ENCODE measurements at places on chromosomes 1 and 21.

DNA sequence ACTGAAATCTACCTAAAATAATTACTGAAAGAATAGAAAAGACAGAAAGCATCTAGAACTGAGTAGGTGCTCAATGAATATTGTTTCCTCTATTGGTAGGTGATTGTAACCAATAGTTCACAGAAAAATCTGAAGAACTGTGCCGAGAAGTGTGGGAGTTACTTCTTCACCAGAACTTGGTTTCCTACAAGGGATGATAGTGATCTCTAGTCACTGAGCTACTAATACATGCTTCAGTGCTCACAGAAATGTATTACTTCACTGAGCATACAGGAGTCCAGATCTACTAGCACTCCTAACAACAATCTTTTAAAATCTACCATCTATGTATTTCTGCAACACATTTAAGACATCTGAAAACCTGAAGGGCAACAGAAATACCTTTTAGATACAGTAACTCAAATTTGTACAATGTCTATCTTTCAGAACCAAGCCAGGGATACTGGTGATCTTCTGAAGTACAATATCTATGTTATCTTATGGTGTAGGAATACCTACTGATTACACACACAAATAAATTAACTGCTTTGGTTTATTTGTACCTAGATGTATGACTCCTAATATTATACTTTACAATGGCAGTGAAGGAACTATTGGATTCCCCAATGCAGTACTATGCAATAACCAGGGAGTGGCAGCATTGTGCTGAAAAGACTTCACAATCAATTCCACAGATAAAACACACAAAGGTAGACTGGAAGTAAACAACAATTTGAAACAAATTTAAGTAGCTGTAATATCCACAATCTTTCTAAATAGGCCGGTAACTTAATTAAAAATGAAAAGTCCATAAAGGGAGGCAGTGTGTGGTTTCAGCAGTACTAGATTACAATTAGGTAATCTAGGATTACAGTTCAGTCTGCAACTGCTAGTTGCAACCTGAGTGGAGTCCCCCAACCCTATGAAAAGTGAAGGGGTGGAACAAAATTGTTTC, 243.0 kb downstream of the SLC45A1 start:
- DNase-seq: peak; percentile 42

- DNase-seq: peak; percentile 77
These were observed 130.3 kb downstream of the CASZ1 start for GRCh38 chr1:10665930-10666850.

- no peak for DNase-seq
These were observed 29.6 kb downstream of the DEGS1 start for GRCh38 chr1:224212618-224213061.

DNA sequence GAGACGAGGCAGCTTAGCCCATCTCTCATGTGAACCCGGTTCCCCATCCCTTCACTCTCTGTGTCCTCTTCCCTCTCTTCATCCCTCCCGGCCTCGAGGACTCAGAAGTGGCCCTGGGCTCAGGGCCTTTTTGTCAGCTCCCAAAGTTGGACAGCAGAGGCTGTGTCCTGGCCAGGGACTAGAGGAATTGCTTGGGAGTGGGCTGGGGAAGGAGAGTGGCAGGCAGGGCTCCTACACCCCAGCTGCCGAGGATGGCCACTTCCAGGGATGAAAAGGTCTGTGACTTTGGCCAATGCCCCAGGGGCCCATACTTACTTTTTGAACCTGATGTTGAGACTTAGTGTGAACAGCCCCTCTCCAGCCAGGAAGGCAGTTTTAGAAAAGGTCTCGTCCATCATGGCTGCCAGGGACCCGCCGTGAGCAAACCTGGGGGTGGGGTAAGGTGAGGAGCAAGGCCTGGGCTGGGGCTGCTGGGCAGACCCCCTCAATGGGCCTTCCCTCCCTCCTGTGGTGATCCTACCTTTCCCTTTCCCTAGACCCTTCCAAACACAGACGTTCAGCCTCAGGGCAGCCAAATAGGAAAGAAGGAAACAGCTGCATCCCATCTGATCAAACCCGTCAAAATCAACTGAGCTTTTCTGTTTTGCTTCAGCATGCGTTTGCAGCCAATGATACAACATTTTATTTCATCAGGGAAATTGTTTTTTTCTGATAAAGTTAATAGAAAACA, 5.5 kb downstream of the THEM5 start:
- DNase-seq: no peak

DNA sequence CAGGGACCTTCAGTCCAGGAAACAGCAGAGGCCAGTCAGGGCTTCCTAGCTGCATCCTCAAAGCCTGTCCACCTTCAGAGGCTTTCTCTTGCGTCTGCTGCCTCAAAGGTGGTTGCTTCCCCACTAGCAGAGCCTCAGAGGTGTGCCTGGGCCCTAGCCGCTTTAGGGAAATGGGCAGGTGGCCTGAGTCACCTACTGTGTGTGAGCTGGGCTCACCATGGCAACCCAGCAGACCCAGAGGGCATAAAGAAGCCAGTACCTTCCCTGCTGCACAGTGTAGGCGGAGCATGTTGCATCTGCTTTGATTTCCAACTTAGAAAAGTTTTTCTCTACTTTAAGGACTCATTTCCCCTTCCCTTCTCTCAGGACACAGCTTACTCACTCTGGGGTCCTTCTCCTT, 12.5 kb downstream of the SLC9A1 start:
- DNase-seq: no peak

GRCh38 chr1:242870966-242871365, 346.5 kb upstream of the PLD5 start:
- no peak for DNase-seq

GRCh38 chr1:214553142-214553710, 1.8 kb upstream of the PTPN14 start:
- no peak for DNase-seq

- no peak for DNase-seq
These were observed 161.8 kb downstream of the CLIC6 start for GRCh38 chr21:34830386-34831170.

GRCh38 chr1:63747445-63747844, 26.4 kb upstream of the ROR1 start:
- no peak for DNase-seq

DNA sequence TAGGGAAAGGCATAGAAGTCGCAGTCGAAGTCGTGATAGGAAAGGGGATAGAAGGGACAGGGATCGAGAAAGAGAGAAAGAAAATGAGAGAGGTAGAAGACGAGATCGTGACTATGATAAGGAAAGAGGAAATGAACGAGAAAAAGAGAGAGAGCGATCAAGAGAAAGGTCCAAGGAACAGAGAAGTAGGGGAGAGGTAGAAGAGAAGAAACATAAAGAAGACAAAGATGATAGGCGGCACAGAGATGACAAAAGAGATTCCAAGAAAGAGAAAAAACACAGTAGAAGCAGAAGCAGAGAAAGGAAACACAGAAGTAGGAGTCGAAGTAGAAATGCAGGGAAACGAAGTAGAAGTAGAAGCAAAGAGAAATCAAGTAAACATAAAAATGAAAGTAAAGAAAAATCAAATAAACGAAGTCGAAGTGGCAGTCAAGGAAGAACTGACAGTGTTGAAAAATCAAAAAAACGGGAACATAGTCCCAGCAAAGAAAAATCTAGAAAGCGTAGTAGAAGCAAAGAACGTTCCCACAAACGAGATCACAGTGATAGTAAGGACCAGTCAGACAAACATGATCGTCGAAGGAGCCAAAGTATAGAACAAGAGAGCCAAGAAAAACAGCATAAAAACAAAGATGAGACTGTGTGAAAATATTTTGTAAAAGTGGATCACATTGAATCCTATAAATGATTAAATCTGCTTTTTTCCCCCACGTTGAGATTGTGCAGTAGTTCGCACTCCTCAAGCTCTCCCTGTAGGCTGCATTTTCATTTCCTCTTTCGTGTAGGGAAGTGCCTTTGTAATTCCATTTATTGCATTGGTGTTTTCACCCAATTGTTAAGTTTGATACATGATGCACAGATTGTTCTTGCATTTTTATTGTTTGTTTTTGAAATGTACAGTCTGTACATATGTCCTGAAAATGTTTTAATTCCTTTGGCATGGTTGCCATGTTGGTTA, 7.5 kb downstream of the PRPF38B start:
- DNase-seq: no peak

DNA sequence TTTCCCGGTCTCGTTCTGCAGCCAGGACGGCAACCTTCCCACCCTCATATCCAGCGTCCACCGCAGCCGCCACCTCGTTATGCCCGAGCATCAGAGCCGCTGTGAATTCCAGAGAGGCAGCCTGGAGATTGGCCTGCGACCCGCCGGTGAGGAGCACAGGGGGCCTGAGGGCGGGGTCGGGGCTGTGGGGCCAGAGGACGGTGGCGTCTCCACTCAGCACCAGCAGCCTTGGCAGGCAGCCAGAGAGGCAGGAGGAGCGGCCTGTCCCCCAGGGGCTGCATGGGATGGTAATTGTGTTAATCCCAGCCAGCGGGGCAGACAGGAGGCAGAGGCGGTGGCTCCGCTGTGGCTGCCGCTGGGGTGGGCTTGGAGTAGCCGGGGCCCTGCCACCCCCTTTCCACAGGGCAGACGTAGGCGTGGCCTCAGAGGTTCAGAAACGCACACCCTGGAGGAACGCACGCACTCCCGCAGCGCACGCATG, 12.1 kb downstream of the SAMD11 start:
- DNase-seq: no peak

GRCh38 chr1:95216292-95216990, 17.6 kb upstream of the RWDD3 start:
- DNase-seq: no peak

GRCh38 chr1:11878081-11878890, 19.5 kb upstream of the NPPB start:
- DNase-seq: no peak

GRCh38 chr1:201882665-201883132, 6.0 kb upstream of the SHISA4 start:
- no peak for DNase-seq

GRCh38 chr1:31799196-31799894, 16.5 kb downstream of the SPOCD1 start:
- DNase-seq: no peak

- peak; percentile 30 for DNase-seq
These were observed 27.3 kb downstream of the F3 start for GRCh38 chr1:94514095-94514727.

- DNase-seq: no peak
These were observed 168.0 kb upstream of the RAB4A start for GRCh38 chr1:229102741-229103391.

- DNase-seq: no peak
These were observed 16.1 kb upstream of the ETV3 start for GRCh38 chr1:157154291-157154690.

GRCh38 chr1:28185071-28185470, 8.6 kb upstream of the PTAFR start:
- DNase-seq: no peak

DNA sequence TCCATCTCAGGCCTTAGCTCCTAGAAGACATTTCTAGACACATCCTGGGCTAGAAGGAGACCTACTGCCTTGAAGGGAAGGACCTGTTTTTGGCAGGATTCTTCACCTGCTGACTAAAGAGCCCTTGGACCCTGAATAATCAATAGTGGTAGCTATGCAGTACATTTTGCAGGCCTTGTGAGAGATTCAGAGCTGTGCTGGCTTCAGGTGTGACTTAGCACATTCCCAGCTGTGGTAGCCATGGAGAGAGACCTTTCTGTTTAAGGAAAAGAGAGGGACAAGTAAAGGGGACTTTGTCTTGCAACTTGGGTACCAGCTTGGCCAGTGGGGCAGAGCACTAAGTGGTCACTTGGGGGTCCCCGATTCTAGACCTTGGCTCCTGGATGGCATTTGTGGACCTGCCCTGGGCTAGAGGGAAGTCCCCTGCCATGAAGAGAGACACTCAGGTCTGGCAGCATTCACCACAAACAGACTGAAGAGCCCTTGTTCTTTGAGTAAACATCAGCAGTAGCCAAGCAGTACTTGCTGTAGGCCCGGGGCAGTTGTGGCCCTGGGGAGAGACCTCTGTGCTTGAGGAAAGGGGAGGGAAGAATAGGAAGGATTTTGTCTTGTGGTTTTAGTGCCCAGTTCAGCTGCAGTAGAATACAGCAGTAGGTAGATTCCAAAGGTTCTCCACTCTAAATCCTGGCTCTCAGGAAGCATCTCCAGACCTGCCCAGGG, 26.2 kb upstream of the CD1A start:
- DNase-seq: no peak

- peak; percentile 59 for DNase-seq
These were observed 19.7 kb upstream of the LMX1A start for GRCh38 chr1:165376041-165376810.

- no peak for DNase-seq
These were observed 273.9 kb downstream of the KIF26B start for GRCh38 chr1:245428681-245429080.

DNA sequence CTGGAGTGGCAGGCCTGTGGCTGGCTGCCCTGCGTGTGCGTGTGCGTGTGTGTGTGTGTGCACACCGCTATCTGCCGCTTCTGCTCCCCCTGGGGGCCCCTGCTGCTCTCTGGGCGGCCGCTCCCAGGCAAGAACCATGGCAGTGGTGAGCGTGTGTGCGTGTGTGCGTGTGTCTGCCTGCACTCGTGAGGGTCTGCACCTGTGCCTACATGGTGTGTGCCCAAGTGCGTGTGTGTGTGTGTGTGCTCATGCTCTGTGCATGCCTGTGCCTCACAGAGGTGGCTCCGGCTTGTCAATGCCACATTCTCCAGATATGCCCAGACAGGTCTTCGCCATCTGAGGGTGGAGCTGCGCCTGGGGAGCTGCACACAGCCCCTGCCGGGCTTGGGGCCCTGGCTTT, 18.7 kb upstream of the PEX10 start:
- no peak for DNase-seq

DNA sequence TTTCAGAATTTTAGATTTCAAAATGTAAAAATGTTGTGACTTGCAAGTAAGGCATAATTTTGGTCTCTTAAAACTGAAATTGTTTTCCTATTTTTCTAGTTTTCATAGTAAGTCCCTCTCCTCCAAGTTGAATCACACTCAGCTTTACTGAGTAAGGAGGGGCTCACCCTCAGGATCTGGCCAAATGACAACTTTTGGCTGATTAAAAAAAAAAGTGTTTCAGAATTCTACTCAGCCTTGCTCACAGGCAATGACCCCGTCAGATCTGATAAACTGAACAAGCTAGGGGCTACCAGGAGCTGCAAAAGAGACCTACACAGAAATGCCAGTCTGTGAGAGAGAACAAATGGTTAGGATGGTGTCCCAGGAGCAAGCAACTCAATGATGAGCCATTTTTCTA, 159.8 kb downstream of the PBX1 start:
- no peak for DNase-seq

GRCh38 chr1:94247138-94248094, 10.0 kb upstream of the ARHGAP29 start:
- DNase-seq: peak; percentile 87

- no peak for DNase-seq
These were observed 75.4 kb downstream of the DPT start for GRCh38 chr1:168653567-168653966.

Data from body of pancreas (tissue), 4 donors.